ENCODE measurements at places on chromosomes 1 and 21.

GRCh38 chr1:17559615-17560419 lies 20.3 kb downstream of the ARHGEF10L start:
- no peak for DNase-seq

GRCh38 chr21:45151445-45152160 lies 77.2 kb downstream of the ADARB1 start:
- peak; percentile 29 for DNase-seq

GRCh38 chr1:236608930-236609726 lies 4.8 kb upstream of the HEATR1 start:
- peak; percentile 70 for DNase-seq

GRCh38 chr21:45266518-45267389 lies 20.9 kb downstream of the POFUT2 start:
- DNase-seq = no peak

GRCh38 chr1:6912518-6912917 lies 127.3 kb downstream of the CAMTA1 start:
- no peak for DNase-seq

GRCh38 chr1:39348278-39348677 lies 143.2 kb upstream of the BMP8A start:
- DNase-seq = no peak

Measured in inflammatory macrophage (primary cell).